Gastrocnemius medialis (tissue), 4 donors: ENCODE measurements at places on chromosomes 6 and 20. TPM values are rescaled to one million over a fixed set of nuclear protein-coding genes. Genes with fewer than 3 reads are reported as not detected.
A peak's percentile ranks its signal among the peaks of the same experiment; 100 is the strongest.

The SEMG1 gene
- not detected for total RNA-seq

The STX7 gene
- total RNA-seq: 64.3 TPM

DNA sequence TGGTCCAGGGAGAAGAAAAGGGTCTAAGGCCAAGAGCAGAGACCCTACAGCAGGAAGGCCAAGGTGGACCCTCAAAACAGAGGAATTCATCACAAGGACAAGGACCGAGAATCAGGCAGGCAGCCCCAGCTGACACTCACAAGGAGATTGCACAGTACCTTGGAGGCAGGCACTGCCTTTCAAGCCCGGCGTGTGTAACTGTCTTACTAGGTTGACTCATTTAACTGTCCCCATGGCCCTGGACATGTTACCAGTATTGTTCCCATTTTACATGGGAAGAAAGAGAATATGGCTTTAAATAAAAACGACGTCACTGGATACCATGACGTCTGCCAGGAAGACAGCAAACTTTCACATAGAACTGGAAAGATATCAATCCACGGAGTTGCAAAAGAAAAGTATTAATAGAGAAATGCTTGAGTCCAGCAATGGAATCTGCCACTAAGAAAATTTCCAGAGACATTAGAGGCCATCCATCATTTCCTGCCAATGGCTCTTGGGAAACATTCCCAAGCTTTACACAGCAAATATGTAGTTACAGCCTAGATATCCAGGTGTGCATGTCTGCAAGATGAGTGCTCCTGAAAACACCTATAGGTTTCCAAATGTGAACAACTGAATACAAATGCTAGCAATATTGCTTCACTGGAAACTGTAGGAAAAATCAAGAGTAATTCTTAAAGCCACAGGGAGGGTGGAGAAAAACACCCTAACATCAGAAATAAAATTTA, 111.5 kb upstream of the RPS6KA2 start:
- H3K4me3 ChIP-seq: no peak overlapping the region
- no peaks in the 10 kb centered on the region for H3K36me3 ChIP-seq
- H3K27ac ChIP-seq: no peak overlapping the region
- H3K27me3 ChIP-seq: no peaks in the 10 kb centered on the region
- no peak for DNase-seq

DNA sequence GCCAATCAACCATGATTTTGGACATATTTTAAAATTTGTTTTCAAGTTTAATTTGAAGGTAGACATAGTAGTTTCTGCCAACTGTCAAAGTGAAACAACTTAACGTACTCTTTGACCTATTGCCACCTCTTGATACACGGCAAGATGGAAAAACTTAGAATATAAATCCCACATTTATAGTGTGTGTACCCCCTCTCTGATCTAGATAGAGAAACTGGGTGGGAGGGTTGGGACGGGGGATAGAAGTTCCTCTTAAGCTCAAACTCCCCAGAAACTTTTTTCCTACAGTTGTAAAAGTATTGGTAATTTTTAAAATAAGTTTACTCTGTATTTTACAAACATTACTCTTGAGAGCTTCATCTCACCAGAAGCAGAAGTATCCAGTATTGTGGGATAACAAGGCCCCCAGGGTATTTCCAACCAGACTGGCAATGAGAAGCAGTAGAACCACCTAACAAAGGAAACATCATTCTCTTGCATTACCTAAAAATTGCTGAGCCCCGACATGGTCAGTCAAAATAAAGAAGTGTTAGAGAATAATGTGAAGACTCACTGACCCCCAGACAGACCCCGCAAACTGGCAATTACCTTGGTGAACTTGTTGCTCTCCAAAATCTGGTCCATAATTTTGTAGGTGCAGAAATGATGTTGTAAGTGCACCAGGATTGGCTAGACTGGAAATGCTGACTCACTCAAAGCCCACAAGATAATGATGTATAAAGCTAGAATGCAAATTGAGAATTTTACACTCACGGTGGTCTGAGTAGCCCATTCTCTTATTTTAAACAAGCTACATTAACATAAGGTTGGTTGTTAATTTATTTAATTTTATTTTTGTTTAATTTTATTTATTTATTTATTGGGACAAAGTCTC, 74.7 kb upstream of the TNFAIP3 start:
- no peak overlapping the region for H3K4me3 ChIP-seq
- H3K4me1 ChIP-seq: no peaks in the 10 kb centered on the region
- no peak overlapping the region for H3K27ac ChIP-seq
- H3K27me3 ChIP-seq: no peaks in the 10 kb centered on the region
- DNase-seq: no peak
- H3K36me3 ChIP-seq: no peaks in the 10 kb centered on the region

The ARG1 gene
- 1.9 TPM for total RNA-seq

GRCh38 chr6:6169141-6169540, 151.3 kb downstream of the F13A1 start:
- no peak for DNase-seq
- H3K27ac ChIP-seq: no peak overlapping the region
- no peaks in the 10 kb centered on the region for H3K27me3 ChIP-seq
- no peak overlapping the region for H3K4me3 ChIP-seq
- no peaks in the 10 kb centered on the region for H3K4me1 ChIP-seq
- H3K36me3 ChIP-seq: no peaks in the 10 kb centered on the region

DNA sequence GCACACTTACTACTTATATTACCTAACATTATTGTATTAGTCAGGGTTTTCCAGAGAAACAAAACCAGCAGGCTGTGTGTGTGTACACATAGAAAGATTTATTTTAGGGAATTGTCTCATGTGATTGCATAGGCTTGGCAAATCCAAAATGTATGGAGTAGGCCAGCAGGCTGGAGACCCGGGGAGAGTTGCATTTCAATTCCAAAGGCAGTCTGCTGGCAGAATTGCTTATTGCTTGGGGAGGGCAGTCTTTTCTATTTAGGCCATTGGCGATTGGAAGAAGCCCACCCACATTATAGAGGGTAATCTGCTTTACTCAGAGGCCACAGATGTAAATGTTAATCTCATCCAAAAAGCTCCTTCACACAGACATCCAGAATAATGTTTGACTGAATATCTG, 157.0 kb downstream of the ADGRG6 start:
- H3K27me3 ChIP-seq: no peaks in the 10 kb centered on the region
- no peak overlapping the region for H3K4me3 ChIP-seq
- H3K27ac ChIP-seq: no peak overlapping the region
- H3K36me3 ChIP-seq: no peaks in the 10 kb centered on the region
- H3K4me1 ChIP-seq: no peaks in the 10 kb centered on the region
- no peak for DNase-seq

GRCh38 chr20:17681726-17682102, 328 bp downstream of the RRBP1 start:
- H3K4me1 ChIP-seq: peaks cover 17% of the 10 kb centered on the region
- H3K27ac ChIP-seq: peak overlapping the region; percentile 83
- no peaks in the 10 kb centered on the region for H3K36me3 ChIP-seq
- peak overlapping the region; percentile 66 for H3K4me3 ChIP-seq
- no peaks in the 10 kb centered on the region for H3K27me3 ChIP-seq

- H3K36me3 ChIP-seq: no peaks in the 10 kb centered on the region
- peak overlapping the region; percentile 99 for H3K27ac ChIP-seq
- peak overlapping the region; percentile 97 for H3K4me3 ChIP-seq
- peaks cover 16% of the 10 kb centered on the region for H3K4me1 ChIP-seq
Measured at GRCh38 chr20:36051318-36052116, 83.1 kb downstream of the CNBD2 start.

The PDE7B gene
- total RNA-seq: 2.9 TPM

GRCh38 chr6:63635215-63635587, 401 bp upstream of the PHF3 start:
- peak overlapping the region; percentile 98 for H3K27ac ChIP-seq
- no peaks in the 10 kb centered on the region for H3K27me3 ChIP-seq
- DNase-seq: no peak
- peaks cover 33% of the 10 kb centered on the region for H3K4me1 ChIP-seq

The OTOR gene
- not detected for total RNA-seq

DNA sequence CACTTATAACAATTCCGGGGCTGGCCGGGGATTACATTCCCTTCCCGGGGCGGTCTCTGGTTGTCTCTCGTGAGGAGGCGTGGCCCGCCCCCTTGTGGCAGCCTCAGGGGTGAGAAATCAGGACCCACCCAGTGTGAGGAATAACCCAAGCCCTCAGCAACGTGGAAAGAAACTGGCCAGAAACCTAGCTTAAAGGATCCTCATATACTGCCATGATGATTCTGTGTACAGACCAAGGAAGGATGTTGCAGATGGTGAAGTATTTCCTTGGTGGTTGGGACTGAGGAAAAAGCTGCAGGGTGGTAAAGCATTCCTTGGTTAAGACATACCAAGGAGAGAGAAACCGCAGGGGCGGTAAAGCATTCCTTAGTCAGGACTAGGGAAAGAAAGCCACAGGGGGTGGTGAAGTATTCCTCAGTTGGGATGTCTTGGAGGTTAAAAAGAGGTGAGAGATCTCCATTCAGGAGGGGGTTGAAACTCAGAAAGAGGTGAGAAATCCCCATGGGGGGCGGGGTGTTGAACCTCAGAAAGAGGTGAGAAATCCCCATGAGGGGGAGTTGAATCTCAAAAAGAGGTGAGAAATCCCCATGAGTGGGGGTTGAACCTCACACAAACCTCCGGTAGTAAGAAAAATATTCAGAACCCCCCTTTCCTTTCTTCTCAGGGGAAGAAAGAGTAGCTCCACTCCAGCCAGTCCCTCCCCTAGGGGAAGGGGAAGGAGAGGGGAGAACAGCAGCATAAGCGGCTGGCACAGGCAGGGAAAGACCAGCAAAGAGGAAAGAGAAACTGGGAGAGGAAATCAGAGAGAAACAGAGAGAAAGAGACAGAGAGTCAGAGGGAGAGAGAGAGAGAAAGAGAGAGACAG, 238.1 kb downstream of the RNGTT start:
- no peaks in the 10 kb centered on the region for H3K27me3 ChIP-seq
- no peak for DNase-seq
- no peaks in the 10 kb centered on the region for H3K36me3 ChIP-seq
- H3K27ac ChIP-seq: no peak overlapping the region

The SLC16A10 gene
- 127 TPM for total RNA-seq

The KCNK15 gene
- 0.20 TPM for total RNA-seq

DNA sequence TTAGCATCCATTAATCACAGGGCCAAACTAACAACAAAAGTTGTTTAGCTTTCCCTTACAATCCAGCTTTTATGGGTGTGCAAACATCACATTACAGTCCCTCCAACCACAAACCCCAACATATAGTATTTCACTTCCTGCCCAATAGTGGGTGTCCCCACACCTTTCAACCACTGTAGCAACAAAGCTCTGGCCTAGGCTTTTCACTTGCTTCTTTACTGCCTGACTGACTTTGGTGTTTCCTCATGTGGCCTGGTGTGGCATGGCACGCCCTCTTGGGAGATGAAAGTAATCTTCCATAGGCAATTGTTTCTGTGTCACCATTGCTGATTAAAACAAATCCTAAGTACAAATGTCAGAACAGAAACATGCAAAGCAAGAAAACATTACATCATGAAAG, 46.3 kb downstream of the MCM8 start:
- H3K27me3 ChIP-seq: no peaks in the 10 kb centered on the region
- DNase-seq: no peak
- H3K27ac ChIP-seq: no peak overlapping the region
- H3K4me1 ChIP-seq: no peaks in the 10 kb centered on the region
- H3K36me3 ChIP-seq: peaks cover 17% of the 10 kb centered on the region

DNA sequence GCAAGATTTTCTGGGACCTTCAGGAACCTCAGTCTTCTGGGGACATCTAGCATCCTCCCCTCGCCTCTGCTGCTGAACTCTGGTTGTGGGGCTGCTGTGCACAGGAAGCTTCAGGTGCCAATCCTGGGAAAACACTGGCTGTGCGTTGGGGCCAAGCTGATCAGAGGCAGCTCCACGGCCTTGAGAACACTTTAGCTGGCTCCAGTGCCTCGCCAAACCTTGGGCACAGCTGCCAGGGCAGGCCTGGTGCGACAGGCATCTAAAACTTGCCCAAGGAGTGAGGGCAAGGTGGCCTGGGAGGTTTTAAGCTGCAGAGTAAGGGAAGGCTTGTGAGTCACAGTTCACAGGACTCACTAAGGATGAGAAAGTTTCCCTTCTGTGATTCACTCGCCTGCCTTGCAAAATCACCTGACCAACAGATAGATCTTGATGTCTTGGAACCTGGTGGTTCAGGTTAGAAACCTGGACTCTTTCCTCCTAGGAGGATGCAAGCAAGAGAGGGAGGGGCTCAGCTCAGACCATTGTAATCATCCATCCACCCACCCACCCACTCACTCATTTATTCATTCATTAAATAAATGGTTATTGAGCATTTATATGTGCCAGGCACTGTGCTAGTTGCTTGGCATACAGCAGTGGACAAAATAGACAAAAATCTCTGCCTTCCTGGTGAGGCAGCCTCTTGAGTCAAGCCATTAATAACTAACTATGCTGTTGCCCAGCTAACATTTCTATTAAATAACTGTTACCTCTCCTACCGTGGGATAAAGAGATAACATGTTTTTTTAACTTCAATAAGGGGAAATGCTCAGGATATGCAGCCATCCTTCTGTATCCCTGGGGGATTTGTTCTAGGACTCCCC, 2.5 kb upstream of the SPATS1 start:
- no peak overlapping the region for H3K4me3 ChIP-seq
- peaks cover 21% of the 10 kb centered on the region for H3K27me3 ChIP-seq
- H3K4me1 ChIP-seq: no peaks in the 10 kb centered on the region
- no peak for DNase-seq
- H3K27ac ChIP-seq: no peak overlapping the region

GRCh38 chr6:92593201-92593600, 826.2 kb downstream of the EPHA7 start:
- H3K36me3 ChIP-seq: no peaks in the 10 kb centered on the region
- no peak for DNase-seq
- H3K27ac ChIP-seq: no peak overlapping the region
- no peaks in the 10 kb centered on the region for H3K27me3 ChIP-seq
- no peak overlapping the region for H3K4me3 ChIP-seq

GRCh38 chr6:3382326-3383279, 74.2 kb downstream of the SLC22A23 start:
- H3K4me3 ChIP-seq: no peak overlapping the region
- no peaks in the 10 kb centered on the region for H3K36me3 ChIP-seq
- DNase-seq: no peak
- H3K27ac ChIP-seq: no peak overlapping the region
- H3K27me3 ChIP-seq: no peaks in the 10 kb centered on the region
